ENCODE measurements at places on chromosomes 7 and 10.

DNA sequence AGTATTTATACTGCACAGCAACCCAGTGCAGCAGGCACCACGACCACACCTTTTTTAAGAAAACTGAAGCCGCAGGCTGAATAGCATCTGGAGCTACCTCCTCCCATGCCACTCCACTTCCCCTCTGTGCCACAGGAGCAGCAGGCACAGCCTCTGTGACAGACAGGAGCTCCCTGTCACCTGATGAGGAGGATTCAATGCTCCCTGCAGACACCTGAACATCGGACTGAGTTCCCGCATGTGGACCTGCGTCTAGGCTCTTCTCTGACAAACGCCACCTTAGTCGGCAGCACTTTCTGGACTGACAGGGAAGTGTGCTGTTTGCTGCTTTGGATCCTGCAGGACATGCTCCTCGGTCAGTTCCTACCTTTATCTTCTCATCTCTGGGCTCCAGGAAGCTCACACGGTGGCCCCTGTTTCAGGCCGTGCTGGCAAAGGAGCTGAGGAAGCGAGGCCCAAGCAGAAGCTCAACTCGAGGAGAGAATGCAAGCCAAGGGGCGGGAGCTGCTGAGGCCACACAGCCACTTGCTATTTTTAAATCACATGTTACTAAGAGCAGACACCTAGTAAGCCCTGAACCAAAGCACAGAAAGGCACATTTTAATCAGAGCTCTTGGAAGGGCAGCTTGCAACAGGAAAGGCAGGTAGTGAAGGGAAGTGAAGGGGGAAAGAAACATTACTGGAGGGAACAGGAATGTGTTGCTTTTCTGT lies 56.6 kb downstream of the VOPP1 start:
- DNase-seq = no peak

DNA sequence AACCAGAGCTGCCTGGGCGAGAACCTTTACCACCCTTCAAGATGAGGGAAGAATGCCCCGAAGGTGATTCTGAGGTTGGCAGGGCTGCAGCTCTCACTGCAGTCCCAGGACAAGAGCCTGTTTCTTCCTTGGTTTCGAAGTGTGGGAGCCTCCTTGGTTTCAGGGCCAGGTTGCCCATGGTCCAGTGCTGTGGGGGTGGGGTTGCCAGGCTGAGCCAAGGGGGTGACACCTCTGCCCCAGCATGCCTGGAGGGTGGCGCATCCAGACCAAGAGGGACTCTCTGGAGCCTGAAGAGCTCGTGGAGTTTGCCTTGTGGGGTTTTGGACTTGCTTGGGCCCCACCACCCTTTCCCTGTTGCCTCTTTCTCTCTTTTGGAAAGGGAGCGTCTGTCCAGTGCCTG lies 41.3 kb downstream of the WDR37 start:
- no peak for DNase-seq

GRCh38 chr10:71854031-71854430 lies 3.0 kb upstream of the PSAP start:
- DNase-seq = no peak

DNA sequence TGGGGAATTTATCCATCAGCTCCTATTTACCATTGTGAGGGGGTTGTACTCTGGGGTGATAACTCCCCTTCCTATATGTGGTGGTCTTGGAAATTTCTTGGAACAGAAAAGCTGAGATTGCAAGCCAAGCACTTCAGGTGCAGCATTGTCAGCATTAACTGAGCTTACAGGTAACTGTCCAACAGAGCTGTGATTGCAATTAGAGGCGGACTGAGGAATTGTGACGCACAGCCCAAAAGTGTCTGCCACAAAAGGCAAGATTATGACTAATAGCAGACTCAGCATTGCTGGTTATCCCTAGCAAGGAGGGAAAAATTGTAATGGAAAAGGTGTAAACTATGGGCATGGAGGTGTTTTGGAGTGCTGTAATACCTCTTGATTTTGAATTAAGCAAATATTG lies 126.1 kb upstream of the AGR3 start:
- no peak for DNase-seq

DNA sequence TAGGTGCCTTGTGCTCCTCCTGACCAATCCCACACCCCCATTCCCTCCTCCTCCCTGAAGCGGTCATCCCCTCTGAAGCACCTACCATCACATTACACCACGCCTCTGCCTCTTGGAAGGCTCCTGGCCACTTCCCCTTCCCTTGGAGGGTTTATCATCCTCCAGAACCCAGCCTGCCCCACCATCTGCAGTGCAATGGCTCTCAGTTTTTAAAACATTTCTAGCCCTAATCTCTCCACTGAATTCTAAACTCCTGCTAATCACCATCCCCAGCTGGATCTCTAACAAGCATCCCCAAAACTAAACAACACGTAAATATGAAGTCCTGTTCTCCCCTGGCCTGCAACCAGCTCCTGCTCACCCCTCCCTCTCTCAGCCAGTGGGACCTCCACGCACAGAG lies 70.6 kb downstream of the PIP4K2A start:
- no peak for DNase-seq

- DNase-seq = no peak
Measured at GRCh38 chr7:33471636-33472242, 342.4 kb downstream of the BBS9 start.

DNA sequence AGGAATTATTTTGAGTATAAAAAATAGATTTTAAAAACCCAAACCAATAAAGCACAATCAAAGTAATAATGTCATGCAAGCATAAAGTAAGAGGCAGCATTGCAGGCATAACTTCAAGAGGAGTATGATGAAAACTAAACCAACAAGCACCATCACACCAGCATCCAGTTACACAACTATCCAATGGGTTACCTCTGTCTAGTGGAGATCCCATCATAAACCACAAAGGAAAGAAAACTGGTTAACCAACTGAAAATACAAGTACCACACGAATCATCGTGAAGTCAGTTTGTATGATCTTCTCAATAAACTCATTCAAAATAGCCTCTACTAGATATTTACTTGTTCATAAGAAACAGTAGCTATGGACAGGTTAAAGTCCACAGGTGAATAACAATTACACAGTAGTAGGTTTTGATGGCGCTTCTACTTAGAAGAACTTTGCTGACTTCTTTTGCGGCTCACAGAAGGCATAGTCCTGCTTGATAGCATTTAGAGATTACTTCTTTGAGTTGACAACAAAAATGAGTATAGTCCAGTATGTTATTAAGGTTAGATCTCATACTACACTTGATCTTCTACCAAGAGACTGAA lies 116.6 kb downstream of the MICU1 start:
- DNase-seq = no peak

All from stimulated activated CD4-positive, alpha-beta T cell treated with anti-CD3 and anti-CD28 coated beads, Interleukin-2, amount 100 ng/mL, for 24 hours (primary cell).